GF-D8 (cell line): ENCODE measurements at places on chromosomes 2 and 18.

- no peak for DNase-seq
Measured at GRCh38 chr18:23239350-23239692, 104.0 kb downstream of the CABLES1 start.

- DNase-seq = no peak
Measured at GRCh38 chr18:66196805-66197204, 407.1 kb downstream of the CDH19 start.

GRCh38 chr2:98911376-98912154, 24.5 kb downstream of the CRACDL start:
- no peak for DNase-seq

- DNase-seq = no peak
Measured at GRCh38 chr2:3837086-3837485, 133.7 kb downstream of the DCDC2C start.

- no peak for DNase-seq
Measured at GRCh38 chr18:9104244-9104901, 1.9 kb downstream of the NDUFV2 start.

GRCh38 chr18:79684283-79684631, 4.7 kb downstream of the CTDP1 start:
- no peak for DNase-seq
